ENCODE measurements at places on chromosomes 2 and 18.

- H3K27ac ChIP-seq, result no peak overlapping the region
- no peak for DNase-seq
- peaks cover 12% of the 10 kb centered on the region for H3K27me3 ChIP-seq
- no peaks in the 10 kb centered on the region for H3K4me1 ChIP-seq
Measured at GRCh38 chr18:56505971-56506370, 132.4 kb downstream of the TXNL1 start.

DNA sequence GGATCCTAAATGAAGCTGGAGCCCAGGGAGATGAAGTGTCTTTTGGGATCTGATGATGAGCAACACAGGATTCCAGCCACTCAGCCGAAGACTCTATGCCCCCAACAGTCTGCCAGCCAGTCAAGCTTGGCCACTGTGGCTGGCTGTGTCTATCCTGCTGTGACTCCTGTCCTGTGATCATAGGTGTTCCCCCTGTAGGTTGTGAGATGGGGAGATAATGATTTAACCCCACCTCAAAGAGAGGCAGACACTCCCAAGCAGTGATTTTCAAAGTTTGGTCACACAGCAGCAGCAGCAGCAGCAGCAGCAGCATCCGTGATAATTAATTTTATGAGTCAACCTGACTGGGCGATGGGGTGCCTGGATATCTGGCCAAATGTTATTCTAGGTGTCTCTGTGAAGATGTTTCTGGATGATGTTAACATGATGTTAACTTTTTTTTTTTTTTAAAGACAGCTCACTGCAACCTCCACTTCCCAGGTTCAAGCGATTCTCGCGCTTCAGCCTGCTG lies 21.4 kb upstream of the RHOB start:
- H3K27ac ChIP-seq, result peak overlapping the region; percentile 86
- H3K27me3 ChIP-seq, result no peaks in the 10 kb centered on the region
- peaks cover 33% of the 10 kb centered on the region for H3K4me1 ChIP-seq
- peak overlapping the region; percentile 71 for H3K4me3 ChIP-seq
- no peaks in the 10 kb centered on the region for H3K36me3 ChIP-seq

- no peak for DNase-seq
- no peaks in the 10 kb centered on the region for H3K27me3 ChIP-seq
- H3K4me3 ChIP-seq, result no peak overlapping the region
- H3K27ac ChIP-seq, result peak overlapping the region; percentile 48
Measured at GRCh38 chr2:36059691-36060090, 295.9 kb upstream of the CRIM1 start.

- no peaks in the 10 kb centered on the region for H3K4me1 ChIP-seq
- DNase-seq, result no peak
- H3K4me3 ChIP-seq, result no peak overlapping the region
- H3K36me3 ChIP-seq, result no peaks in the 10 kb centered on the region
- H3K27me3 ChIP-seq, result peaks cover 16% of the 10 kb centered on the region
Measured at GRCh38 chr18:75809151-75809925, 381.8 kb upstream of the SMIM21 start.

Measured in natural killer cell treated with Interleukin-12 subunit alpha and Interleukin-12 subunit beta and Interleukin-15 and Interleukin-18, amount 100 ng/mL, for 72 hours (primary cell).